Progenitor cell of endocrine pancreas (in vitro differentiated cells): ENCODE measurements at places on chromosomes 13 and 19.

DNA sequence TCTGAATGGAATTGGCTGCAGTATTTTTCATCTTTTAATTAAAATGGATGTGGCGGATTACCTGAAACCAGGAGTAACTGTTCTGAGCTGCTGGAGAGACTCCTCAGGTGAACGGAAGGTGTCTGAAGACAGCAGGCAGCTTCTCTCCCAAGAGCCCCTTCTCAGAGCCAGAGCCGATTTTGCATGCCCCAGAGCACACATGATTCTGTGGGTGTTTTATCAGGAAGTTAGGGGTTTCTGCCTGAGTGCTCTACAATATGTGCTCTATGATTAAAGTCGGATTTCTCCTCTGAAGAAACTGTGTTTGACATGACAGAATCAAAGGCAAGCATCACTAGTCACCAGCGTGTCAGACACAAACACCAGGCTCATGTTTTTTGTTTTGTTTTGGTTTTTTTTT lies 60.7 kb upstream of the MCF2L start:
- no peak for DNase-seq

- DNase-seq = peak; percentile 66
Measured at GRCh38 chr19:33416307-33417215, 43.1 kb downstream of the CEBPG start.

DNA sequence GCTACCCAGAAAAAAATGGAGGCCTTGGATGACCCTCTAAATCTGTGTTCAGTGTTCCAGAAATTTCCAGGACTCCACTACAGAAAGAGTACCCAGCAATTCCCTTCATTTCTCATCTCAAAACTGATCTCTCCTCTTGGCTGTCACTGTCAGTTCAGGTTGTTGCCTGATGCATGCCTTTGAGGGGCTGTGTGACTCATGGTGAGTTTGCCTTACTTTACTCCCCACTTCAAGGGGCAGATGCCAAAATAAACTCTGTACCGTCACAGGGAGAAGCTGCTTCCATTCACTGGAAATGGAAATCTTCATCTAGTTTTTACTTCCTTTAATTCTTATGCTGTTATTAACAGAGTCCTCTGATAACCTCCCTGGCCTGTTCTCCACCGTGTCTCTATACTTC lies 1075.0 kb downstream of the DIAPH3 start:
- no peak for DNase-seq

DNA sequence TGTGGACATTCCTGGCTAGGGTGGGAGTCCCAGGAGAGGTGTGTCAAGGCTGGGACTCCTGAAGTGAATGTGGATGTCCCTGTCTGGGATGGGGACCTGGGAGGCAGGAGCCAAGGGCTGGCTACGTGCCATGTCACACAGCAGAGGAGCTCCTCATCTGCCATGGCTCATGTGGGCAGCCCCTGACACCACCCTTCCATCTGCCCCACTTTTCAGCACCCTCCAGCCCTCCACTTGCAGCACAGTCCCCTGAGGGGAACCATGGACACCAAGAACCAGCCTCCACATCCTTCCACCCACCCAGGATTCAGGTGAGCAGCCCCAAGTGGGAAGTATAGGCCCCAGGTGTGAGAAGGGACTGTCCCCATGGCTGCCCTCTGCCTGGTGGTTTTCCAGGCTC lies 1.7 kb downstream of the ZNF446 start:
- DNase-seq = no peak

- no peak for DNase-seq
Measured at GRCh38 chr13:60009300-60010253, 154.2 kb downstream of the DIAPH3 start.

DNA sequence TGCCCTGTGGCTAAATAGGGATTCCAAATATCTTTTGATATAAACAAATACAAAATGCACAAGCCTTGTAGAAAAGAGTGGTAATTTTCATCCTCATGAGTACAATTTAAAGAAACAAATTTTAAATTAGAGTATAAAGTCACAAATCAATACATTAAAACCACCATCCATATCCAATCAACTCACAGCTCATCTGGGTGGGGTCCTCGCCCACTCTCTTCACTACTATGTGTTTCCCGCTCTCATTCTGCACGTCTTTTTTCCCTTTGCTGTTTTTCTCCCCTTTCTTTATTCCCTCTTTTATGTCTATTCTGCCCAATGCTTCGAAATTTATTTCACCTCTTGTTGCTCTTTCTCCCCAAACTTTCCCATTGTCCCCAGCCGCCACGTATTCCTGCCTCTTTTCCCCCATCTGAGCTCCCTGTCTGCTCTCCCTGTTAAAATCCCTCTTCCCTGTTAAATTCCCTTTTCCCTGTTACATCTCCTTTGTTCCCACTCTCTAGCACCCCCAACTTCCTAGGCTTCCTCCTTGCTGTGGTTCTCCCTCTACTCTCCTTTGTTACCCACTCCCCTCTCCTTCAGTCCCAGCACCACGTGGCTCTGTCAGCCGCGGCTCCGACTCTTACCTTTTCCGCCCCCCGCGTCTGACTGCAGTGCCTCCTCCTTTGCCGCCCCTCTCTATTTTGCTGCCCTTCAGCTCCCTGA lies 1.3 kb downstream of the ZNF616 start:
- DNase-seq = peak; percentile 25

DNA sequence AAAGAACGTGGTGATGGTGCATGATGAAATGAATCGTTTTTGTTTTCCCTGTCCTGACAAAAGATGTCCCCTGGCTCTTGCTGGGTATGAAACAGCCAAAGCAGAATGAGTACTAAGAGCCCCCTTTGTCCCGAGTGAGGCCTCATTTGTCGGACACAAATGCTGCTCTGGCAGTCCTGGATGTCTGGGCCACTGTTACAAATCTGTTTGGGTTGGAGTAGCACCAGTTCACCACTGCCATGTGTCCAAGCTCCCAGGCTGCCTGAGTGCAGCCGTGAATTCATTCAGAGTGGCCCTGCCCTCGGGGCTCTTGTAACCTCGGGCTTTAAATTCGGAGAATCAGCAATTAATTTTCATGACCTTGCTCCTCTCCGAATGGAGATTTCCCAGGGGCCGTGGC lies 182.4 kb downstream of the NUFIP1 start:
- no peak for DNase-seq

DNA sequence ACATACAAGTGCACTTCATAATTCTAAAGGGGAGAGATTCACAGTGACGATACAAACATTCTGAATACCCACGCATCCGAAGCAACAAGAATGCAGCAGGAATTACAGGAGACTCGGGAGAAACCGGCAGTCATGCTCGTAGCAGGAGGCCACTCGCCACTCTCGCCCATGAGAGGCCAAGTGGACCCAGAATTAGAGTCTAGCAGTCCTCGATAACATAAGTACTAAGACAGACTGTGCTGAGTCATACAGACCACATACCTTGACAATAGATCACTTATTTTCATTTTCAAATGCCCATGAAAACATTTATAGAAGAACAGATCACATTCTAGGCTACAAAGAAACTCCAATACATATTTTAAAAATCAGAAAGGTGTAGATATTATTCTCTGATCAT lies 299.1 kb upstream of the TSHZ3 start:
- DNase-seq = no peak

- DNase-seq = peak; percentile 36
Measured at GRCh38 chr13:112619730-112620631, 32.0 kb upstream of the TUBGCP3 start.

GRCh38 chr19:4483385-4483784 lies 11.3 kb downstream of the HDGFL2 start:
- no peak for DNase-seq
